ENCODE measurements at places on chromosomes 5 and 9.

DNA sequence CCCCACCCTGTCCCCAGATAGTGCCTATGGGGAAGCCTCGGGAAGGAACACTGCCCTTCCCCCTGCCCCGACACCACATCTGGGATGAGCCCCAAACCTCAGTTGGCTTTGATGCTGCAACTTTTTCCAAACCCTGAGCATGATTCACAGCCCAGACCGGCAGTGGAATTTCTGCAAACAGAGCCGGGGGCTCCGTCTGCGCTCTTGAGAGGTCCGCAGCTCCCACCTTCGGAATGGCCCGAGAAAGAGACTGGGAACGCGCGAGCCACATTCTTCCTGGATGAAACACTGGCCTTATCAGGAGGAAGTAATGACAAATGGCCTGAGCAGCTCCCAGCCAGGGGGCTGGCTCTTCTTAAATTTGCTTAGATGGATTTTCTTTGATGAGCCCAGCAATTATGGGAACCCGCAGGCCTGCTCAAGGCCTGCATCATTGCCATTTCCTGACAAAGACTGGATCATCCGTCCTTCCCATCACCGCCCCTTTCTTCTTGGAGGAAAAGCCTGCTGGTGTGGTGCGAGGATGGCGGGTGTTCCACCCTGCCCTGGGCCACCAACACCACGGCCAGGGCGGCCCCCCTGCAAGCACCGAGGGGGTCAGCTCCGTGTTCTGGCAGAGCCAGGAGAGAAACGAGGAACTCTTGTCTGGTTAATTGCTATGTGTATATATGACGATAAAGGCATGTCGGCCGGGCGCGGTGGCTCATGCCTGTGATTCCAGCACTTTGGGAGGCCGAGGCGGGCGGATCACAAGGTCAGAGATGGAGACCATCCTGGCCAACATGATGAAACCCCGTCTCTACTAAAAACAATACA lies 38.8 kb upstream of the COL5A1 start:
- DNase-seq = no peak

DNA sequence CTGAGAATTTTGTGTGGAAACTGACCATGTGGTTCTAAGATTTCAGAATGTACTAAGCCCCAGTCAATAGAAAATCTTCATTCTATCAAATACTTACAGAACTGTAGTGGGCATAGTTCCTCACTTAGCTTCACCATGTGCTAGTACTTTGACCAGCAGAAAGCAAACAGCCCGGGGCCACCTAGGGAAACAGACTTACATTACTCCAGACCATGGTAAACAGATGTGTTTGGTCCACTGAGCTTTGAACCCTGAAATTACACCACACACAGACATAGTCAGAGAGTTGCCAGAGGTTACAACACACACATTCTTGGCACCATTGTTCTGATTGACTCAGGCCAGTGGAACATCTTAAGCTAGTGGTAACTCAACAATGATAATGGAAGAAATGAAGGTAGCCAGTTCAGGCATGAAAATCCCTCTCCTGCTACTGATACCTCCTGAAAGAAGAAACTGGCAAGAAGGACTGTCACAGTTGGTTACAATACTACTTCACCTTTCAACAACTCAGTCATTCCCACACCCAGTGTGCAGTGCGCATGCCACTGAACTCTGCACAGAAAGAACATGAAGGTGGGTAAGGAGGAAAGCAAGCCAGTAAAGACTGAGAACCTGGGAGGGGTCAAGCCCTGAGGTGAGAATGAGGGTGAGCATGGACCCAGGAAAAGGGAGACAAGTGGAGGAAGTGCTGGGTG lies 18.7 kb upstream of the LECT2 start:
- no peak for DNase-seq

GRCh38 chr5:82537687-82538306 lies 259.6 kb upstream of the RPS23 start:
- no peak for DNase-seq

DNA sequence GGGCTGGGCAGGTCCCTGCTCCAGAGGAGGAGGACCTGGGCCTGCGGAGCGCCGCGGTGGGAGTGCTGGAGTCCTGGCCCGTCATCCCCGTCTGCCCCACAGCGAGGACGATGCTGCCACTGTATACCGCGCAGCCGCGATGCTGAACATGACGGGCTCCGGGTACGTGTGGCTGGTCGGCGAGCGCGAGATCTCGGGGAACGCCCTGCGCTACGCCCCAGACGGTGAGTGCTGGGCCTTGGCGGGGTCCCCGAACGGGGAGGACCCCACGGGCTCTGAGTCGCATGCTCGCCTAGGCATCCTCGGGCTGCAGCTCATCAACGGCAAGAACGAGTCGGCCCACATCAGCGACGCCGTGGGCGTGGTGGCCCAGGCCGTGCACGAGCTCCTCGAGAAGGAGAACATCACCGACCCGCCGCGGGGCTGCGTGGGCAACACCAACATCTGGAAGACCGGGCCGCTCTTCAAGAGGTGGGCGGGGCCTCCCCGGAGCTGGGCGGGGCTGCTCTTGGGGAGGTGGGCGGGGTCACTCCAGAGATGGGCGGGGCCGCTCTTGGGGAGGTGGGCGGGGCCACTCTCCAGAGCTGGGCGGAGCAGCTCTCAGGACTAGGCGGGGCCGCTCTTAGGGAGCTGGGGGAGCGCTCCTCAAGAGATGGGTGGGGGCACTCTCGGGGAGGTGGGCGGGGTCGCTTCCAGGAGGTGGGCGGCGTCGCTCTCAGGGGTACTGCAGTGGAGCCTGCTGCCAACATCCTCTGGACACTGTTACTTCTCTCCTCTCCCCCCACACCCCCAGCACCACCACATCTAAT lies 13.1 kb downstream of the LRRC26 start:
- peak; percentile 80 for DNase-seq

GRCh38 chr9:120841930-120842684 lies 615 bp downstream of the PSMD5 start:
- peak; percentile 26 for DNase-seq

- DNase-seq = no peak
Measured at GRCh38 chr9:68964102-68964541, 49.8 kb downstream of the PRKACG start.
